ENCODE measurements at places on chromosomes 4 and X. TPM values are rescaled to one million over a fixed set of nuclear protein-coding genes. Genes with fewer than 3 reads are reported as not detected.

GRCh38 chr4:113760094-113760794, 1.3 kb downstream of the CAMK2D start:
- DNase-seq: peak; percentile 55

GRCh38 chr4:25011135-25011866, 19.4 kb downstream of the LGI2 start:
- no peak for DNase-seq

- DNase-seq: no peak
Observed at GRCh38 chrX:11129534-11130105, 18.5 kb downstream of the HCCS start.

DNA sequence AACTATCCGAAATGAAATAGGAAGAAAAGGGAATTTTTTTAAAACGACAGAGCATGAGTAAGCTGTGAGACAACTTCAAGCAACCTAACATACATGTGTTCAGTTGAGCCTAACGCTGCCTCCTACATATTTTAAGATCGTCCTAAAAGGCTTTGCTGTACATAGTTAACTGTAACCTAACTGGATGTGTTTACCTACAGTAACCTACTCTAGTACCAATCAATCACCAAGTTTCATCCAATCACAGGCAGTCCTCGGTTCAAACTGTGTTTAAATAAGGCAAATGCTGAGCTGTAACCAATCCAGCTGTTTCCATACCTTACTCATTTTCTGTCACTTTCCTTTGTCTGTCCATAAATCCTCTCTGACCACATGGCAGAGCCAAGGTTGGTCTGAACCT, 17.1 kb downstream of the RCHY1 start:
- no peak for DNase-seq

DNA sequence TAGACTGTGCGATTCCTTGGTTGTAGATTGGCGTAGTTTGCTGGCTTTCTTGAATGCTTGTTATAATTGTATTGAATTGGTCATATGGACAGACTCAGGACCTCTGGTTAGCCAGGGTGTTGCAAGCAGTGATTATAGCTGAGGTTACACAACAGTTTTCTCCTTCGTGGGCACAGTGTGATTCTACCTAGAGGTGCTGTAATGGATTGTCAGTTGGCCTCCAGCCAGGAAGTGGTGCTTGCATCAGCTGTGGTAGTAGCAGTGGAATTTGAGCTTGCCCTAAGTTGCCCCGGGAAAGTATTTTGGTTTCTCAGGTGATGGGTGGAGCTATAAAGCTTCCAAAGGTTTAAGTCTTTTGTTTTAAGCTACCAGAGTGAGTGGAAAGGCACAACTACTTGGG, 23.1 kb upstream of the GABRG1 start:
- DNase-seq: no peak

DNA sequence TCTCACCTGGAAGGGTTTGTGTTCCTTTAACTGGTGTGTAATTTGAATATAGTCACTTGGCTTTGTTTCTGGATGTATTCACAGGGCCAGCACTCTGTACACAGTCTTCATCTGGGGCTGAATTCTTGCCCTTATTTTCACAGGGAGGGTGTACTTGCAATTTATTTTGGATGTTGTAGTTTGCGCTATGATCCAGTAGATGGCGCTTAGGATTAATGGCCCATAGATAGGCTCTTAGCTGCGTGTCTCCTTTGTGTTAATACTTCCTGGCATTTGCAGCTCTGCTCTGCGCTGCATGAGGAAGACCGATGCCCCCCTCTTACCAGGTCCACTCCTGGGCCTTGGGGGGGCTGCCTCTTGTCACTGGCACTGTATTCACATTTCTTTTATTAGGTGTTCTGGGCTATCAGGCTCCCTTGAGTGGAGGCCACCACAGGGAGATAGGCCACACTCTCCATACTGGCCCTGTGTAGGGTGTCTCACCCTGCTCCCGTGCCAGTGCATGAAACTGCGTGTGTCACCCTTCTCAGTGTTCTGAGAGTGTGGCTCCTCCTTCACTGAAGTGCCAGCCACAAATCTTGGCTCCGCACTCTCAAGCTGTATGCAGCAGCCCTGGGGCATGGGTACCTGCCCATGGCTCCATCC, 562.2 kb downstream of the ZIC3 start:
- DNase-seq: peak; percentile 22

DNA sequence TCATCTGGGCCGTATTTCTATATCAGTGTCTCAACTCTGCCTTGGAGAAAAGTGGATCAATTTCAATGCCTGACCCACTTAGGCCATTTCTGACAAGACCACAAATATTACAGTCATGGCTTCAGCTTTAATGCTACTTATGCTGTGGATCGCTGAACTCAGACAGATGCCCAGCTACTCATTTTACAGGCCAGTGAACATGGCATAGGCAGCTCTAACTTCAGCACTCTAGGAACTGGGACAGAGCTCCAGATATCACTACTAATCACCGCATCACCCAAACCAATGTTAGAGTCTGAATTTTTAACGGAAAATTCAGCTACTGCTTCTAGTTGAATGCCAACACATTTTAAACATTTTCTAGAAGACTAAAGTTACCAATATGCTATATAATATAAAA, 809.6 kb upstream of the FRG1 start:
- DNase-seq: no peak

The AKAP4 gene
- polyA plus RNA-seq: 0.11 TPM

The S100G gene
- polyA plus RNA-seq: not detected

The CXXC4 gene
- 10.2 TPM for polyA plus RNA-seq

The PPP4R3C gene
- polyA plus RNA-seq: not detected

The EREG gene
- 0.09 TPM for polyA plus RNA-seq

The C1QTNF7 gene
- polyA plus RNA-seq: 24.0 TPM

The ARHGAP36 gene
- 0.27 TPM for polyA plus RNA-seq

The TMEM35A gene
- 9.3 TPM for polyA plus RNA-seq

The SCML2 gene
- 9.7 TPM for polyA plus RNA-seq
